Testis (tissue), 5 donors: ENCODE measurements at places on chromosomes 2 and 18. TPM values are rescaled to one million over a fixed set of nuclear protein-coding genes. Genes with fewer than 3 reads are reported as not detected.

DNA sequence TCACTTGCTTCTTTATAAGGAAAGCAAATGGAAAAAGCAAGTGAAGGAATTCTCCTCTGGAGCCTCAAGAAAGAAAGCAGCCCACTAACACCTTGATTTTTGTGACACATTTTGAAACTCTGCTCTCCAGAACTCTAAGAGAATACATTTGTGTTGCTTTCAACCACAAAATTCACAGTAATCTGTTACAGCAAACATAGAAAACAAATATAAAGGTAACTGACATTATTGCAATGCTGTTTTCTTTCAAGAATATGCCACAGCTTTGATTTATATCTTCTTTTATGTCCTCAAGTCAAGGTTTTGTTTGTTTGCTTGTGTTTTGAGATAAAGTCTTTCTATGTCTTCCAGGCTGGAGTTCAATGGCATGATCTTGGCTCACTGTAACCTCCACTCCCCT is 103.1 kb upstream of the FIGN start:
- DNase-seq, result no peak
- no peaks in the 10 kb centered on the region for H3K36me3 ChIP-seq
- H3K4me1 ChIP-seq, result no peaks in the 10 kb centered on the region

GRCh38 chr2:74777161-74777900 is 56.6 kb upstream of the HK2 start:
- DNase-seq, result no peak
- no peaks in the 10 kb centered on the region for H3K27me3 ChIP-seq
- H3K4me3 ChIP-seq, result no peak overlapping the region
- H3K4me1 ChIP-seq, result peaks cover 3% of the 10 kb centered on the region
- H3K36me3 ChIP-seq, result no peaks in the 10 kb centered on the region
- H3K27ac ChIP-seq, result no peak overlapping the region

DNA sequence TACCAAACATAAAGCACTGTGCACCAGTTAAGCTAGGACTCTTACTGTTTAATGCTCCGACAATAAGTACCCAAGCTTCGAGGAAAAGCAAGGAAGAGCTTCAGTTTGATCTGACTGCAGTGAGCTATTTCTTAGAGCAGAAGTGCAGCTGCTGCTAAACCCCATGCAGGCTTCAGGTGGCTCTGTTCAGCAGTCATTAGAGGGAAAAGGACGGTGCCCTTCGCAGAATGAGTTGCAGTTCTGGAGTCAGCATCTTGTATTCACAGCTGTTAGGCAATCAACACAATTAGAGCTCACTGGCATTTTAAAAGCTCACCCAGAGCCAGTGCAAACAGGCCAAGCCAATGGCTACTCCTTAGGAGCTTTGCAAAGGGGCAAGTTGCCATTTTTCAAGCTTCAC is 1.5 kb upstream of the CERKL start:
- H3K4me1 ChIP-seq, result peaks cover 9% of the 10 kb centered on the region
- DNase-seq, result no peak
- no peaks in the 10 kb centered on the region for H3K36me3 ChIP-seq
- H3K27ac ChIP-seq, result no peak overlapping the region
- no peak overlapping the region for H3K4me3 ChIP-seq
- no peaks in the 10 kb centered on the region for H3K27me3 ChIP-seq

Gene TLX2
- total RNA-seq, result 1.3 TPM

Gene MYO3B
- total RNA-seq, result 2.5 TPM

Gene NR4A2
- 3.2 TPM for total RNA-seq

Gene RGPD3
- total RNA-seq, result 5.7 TPM

- H3K27me3 ChIP-seq, result no peaks in the 10 kb centered on the region
- no peak overlapping the region for H3K4me3 ChIP-seq
- no peak overlapping the region for H3K27ac ChIP-seq
- no peak for DNase-seq
- no peaks in the 10 kb centered on the region for H3K36me3 ChIP-seq
- peaks cover 13% of the 10 kb centered on the region for H3K4me1 ChIP-seq
Observed at GRCh38 chr2:62660087-62660486, 45.4 kb upstream of the EHBP1 start.

- peak; percentile 26 for DNase-seq
- H3K4me3 ChIP-seq, result no peak overlapping the region
- H3K27ac ChIP-seq, result no peak overlapping the region
Observed at GRCh38 chr18:66749030-66749429, 145.1 kb upstream of the CDH19 start.

Gene ZFP36L2
- 35.7 TPM for total RNA-seq

DNA sequence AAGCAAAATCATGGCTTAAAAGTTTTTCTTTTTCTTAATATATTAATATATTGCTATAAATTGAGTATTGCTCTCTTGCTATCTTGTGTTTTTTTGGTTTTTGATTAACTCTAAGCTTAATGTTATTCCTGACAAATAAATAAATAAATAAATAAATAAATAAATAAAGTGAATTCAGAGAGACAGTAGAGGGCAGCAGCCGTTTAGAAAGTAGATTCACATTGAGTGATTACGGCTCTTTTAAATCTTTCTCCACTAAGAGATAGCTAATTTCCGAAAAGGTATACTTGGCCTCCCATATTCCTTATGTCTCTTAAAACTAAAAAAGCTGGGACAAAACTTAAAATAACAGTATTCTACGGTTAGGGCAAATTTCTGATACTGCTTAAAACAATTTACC is 34.3 kb downstream of the MSH2 start:
- H3K4me3 ChIP-seq, result no peak overlapping the region
- H3K27ac ChIP-seq, result no peak overlapping the region
- H3K36me3 ChIP-seq, result no peaks in the 10 kb centered on the region
- no peaks in the 10 kb centered on the region for H3K27me3 ChIP-seq

GRCh38 chr2:67399831-67400489 is 2.8 kb downstream of the ETAA1 start:
- H3K36me3 ChIP-seq, result no peaks in the 10 kb centered on the region
- no peak overlapping the region for H3K4me3 ChIP-seq
- H3K27ac ChIP-seq, result no peak overlapping the region
- no peaks in the 10 kb centered on the region for H3K4me1 ChIP-seq

DNA sequence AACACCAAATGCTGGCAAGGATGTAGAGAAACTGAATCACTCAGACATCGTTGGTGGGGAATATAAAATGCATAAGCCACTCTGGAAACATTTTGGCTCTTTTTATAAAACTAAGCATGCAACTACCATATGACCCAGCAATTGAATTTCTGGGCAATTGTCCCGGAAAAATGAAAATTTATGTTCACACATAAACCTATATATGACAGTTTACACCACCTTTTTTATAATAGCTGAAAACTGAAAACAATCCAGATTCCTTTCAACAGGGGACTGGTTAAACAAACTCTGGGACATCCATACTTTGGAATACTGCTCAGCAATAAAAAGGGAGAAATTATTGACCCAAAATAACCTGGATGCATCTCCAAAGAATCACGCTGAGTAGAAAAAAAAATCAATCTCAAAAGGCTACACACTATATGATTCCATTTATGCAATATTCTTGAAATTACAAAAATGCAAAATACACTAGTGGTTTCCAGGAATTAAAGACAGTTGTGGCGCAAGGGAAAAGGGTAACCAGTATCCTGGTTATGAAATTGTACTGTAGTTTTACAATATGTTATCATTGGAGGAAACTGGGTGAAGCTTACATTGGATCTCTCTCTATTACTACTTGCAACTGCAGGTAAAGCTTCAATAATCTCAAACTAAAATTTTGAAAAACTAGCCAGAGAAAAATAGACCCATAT is 130.2 kb upstream of the PID1 start:
- no peaks in the 10 kb centered on the region for H3K4me1 ChIP-seq
- H3K27ac ChIP-seq, result no peak overlapping the region
- no peaks in the 10 kb centered on the region for H3K36me3 ChIP-seq
- H3K4me3 ChIP-seq, result no peak overlapping the region

Gene USP40
- total RNA-seq, result 87.3 TPM

GRCh38 chr2:226079196-226079595 is 679.7 kb downstream of the NYAP2 start:
- H3K27ac ChIP-seq, result no peak overlapping the region
- H3K36me3 ChIP-seq, result no peaks in the 10 kb centered on the region
- no peak for DNase-seq
- H3K27me3 ChIP-seq, result no peaks in the 10 kb centered on the region
- no peak overlapping the region for H3K4me3 ChIP-seq

Gene ZSWIM2
- 7.9 TPM for total RNA-seq

Gene SERPINB11
- 2.0 TPM for total RNA-seq

Gene MEP1B
- total RNA-seq, result 0.19 TPM

DNA sequence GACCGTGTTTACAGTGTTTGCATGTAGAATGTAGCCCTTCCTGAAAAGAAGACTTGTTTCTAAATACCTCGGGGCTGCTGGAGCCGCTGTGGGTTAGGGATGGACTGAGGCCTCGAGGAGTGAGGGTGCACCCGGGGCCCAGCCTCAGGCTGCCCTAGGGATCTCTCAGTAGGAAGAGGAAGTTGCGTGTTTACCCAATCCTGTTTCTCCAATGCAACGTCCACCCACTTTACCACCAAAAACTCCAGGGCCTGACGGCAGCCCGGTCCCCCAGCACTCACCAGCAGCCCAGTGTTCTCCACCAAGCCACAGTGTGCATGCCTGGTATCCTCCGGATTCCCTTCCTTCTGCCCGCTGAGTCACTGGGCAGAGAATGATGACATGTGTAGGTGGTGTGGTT is 255.8 kb downstream of the GLI2 start:
- no peaks in the 10 kb centered on the region for H3K27me3 ChIP-seq
- no peak for DNase-seq
- H3K4me3 ChIP-seq, result no peak overlapping the region
- H3K4me1 ChIP-seq, result peaks cover 8% of the 10 kb centered on the region
- H3K36me3 ChIP-seq, result no peaks in the 10 kb centered on the region

Gene UGT1A9
- total RNA-seq, result not detected

Gene FTCDNL1
- total RNA-seq, result 9.7 TPM

Gene RTP5
- 0.47 TPM for total RNA-seq

GRCh38 chr2:58756336-58756735 is 515.2 kb upstream of the FANCL start:
- H3K4me1 ChIP-seq, result no peaks in the 10 kb centered on the region
- no peak overlapping the region for H3K27ac ChIP-seq
- H3K4me3 ChIP-seq, result no peak overlapping the region
- H3K36me3 ChIP-seq, result no peaks in the 10 kb centered on the region
- H3K27me3 ChIP-seq, result no peaks in the 10 kb centered on the region
- DNase-seq, result no peak

- no peak overlapping the region for H3K4me3 ChIP-seq
- H3K4me1 ChIP-seq, result no peaks in the 10 kb centered on the region
- no peaks in the 10 kb centered on the region for H3K36me3 ChIP-seq
- no peak for DNase-seq
Observed at GRCh38 chr2:167954495-167954894, 292.9 kb downstream of the STK39 start.

- H3K27me3 ChIP-seq, result no peaks in the 10 kb centered on the region
- DNase-seq, result no peak
- no peak overlapping the region for H3K27ac ChIP-seq
- no peak overlapping the region for H3K4me3 ChIP-seq
- no peaks in the 10 kb centered on the region for H3K36me3 ChIP-seq
- no peaks in the 10 kb centered on the region for H3K4me1 ChIP-seq
Observed at GRCh38 chr2:197209742-197210408, 100.7 kb downstream of the ANKRD44 start.

Gene FEV
- total RNA-seq, result not detected

- peak; percentile 18 for DNase-seq
- H3K36me3 ChIP-seq, result no peaks in the 10 kb centered on the region
- H3K4me3 ChIP-seq, result no peak overlapping the region
- H3K4me1 ChIP-seq, result no peaks in the 10 kb centered on the region
- no peak overlapping the region for H3K27ac ChIP-seq
- no peaks in the 10 kb centered on the region for H3K27me3 ChIP-seq
Observed at GRCh38 chr2:130864830-130865800, 28.4 kb downstream of the ARHGEF4 start.

DNA sequence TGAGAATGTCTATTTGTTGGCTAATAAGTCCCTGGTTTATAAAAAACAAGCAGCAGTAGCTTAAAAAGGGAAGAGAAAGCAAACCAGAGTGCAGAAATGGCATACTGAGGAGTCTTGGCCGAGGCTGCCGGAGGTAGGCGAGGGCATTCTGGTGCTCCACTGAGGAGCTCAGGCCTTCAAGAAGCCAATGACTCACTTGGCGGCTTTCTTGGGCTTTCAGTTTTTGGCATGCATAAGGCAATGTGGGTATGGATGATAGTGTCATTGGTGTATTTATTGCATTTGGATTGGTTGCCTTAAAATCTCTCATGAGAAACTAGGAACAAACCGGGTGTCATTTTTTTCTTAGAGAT is 119.6 kb upstream of the ARL5A start:
- peak overlapping the region; percentile 21 for H3K4me3 ChIP-seq
- no peaks in the 10 kb centered on the region for H3K36me3 ChIP-seq
- no peaks in the 10 kb centered on the region for H3K4me1 ChIP-seq
- no peaks in the 10 kb centered on the region for H3K27me3 ChIP-seq
- DNase-seq, result peak; percentile 19

DNA sequence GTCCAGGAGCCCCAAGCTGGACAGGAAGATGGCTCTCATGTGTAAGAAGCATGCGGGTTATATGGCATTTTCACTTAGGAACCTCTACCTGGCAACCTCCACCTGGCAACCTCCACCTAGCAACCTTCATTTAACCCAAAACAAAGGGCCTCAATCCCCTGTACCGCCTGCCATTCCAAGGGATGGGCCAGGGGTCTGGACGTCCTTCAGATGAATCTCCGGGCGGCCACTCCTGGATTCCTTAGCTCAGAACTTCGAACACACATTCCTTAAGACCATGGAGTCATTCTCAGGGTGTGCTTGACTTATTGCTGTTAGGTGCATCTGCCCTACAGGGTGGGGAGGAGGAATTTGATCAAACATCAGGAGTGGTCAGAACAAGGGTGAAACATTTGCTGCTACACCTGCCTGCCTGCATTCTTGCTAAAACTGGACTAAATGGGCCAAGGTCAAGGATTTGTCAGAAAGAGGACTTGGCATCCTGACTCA is 277.6 kb downstream of the PHLPP1 start:
- H3K4me1 ChIP-seq, result no peaks in the 10 kb centered on the region
- H3K27ac ChIP-seq, result no peak overlapping the region
- H3K36me3 ChIP-seq, result no peaks in the 10 kb centered on the region
- H3K27me3 ChIP-seq, result no peaks in the 10 kb centered on the region
- no peak for DNase-seq
